ENCODE measurements at places on chromosomes 12 and 14.

DNA sequence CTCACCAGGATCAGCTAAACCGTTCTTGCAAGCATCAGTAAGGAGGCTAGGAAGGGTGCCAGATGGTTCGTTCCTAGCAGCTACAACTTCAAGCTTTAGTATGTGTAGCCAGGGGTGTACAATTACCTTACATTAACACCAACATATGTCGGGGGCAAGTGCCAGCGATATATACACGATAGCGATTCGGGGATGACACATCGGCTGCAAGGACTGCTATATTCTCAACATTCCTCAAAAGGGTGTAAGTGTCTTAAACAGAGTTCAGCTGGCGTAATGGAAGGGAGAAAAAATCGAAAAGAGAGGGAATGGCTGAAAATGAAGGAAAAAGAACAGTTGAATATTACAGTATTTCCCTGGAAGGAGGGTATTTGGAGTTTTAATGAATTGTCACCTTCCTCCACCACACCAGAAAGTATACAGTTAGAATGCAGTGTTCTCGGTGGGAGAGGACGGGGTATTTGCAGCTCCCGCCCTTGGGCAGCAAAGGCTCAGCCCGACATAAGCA, 545 bp downstream of the LIMA1 start:
- no peak for DNase-seq

- no peak for DNase-seq
These were observed 25.3 kb downstream of the LRIG3 start for GRCh38 chr12:58895053-58895452.

GRCh38 chr12:98645572-98646067, 530 bp downstream of the APAF1 start:
- no peak for DNase-seq

- no peak for DNase-seq
These were observed 190.6 kb downstream of the SLC2A13 start for GRCh38 chr12:39915249-39915648.

DNA sequence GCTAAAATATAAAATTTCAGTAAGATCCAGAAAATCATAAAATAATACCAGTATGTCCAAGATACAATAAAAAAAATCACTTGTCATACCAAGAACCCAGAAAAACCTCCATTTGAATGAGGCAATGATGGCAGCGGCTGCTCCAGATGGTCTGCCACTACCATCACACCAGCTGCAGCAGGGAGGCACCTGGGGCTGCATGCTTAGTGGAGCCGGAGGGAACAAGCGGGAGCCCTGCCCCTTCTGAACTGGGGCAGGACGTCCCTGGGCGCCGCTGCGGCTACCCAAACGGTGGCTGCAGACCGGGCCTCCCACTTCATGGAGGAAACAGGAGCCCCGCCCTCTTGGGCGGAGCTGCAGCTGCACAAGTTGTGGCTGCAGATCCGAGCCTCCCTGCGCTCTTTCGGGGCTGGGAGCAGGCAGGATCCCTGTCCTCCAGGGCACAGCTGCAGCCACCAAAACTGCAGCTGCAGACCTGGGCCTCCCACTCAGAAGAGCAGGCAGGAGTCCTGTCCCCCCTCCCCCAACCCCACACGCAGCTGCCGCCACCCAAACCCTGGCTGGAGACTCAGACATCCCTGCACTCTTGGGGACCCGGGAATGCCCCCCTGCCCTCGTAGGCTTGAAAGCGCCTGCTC, 36.1 kb upstream of the OR5AU1 start:
- peak; percentile 56 for DNase-seq

DNA sequence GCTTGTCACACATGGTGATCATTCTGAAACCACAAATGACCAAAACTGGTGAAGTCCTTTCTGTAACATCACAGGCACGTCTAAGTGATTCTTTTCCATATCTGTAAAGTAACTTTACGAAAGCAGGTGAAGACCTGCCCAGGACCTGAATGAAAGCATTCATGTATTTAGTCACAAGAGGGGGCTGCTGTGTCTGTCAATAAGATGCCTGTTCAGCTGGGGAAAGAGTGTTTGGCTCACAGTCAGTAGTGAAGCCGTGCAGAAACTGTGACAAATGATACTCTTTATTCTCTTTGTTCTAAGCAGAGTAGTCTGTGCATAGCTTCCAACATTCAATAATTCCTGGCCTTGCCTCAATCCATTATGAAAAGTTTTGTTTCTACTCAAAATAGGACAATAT, 373.5 kb upstream of the OR4E1 start:
- no peak for DNase-seq

GRCh38 chr12:71719647-71720370, 33.9 kb downstream of the TMEM19 start:
- DNase-seq = no peak

- DNase-seq = no peak
These were observed 309.8 kb upstream of the TMEM132C start for GRCh38 chr12:127957001-127957660.

GRCh38 chr12:117792471-117792870, 176.3 kb downstream of the KSR2 start:
- DNase-seq = no peak

GRCh38 chr14:37900561-37900960, 305.1 kb downstream of the TTC6 start:
- no peak for DNase-seq

DNA sequence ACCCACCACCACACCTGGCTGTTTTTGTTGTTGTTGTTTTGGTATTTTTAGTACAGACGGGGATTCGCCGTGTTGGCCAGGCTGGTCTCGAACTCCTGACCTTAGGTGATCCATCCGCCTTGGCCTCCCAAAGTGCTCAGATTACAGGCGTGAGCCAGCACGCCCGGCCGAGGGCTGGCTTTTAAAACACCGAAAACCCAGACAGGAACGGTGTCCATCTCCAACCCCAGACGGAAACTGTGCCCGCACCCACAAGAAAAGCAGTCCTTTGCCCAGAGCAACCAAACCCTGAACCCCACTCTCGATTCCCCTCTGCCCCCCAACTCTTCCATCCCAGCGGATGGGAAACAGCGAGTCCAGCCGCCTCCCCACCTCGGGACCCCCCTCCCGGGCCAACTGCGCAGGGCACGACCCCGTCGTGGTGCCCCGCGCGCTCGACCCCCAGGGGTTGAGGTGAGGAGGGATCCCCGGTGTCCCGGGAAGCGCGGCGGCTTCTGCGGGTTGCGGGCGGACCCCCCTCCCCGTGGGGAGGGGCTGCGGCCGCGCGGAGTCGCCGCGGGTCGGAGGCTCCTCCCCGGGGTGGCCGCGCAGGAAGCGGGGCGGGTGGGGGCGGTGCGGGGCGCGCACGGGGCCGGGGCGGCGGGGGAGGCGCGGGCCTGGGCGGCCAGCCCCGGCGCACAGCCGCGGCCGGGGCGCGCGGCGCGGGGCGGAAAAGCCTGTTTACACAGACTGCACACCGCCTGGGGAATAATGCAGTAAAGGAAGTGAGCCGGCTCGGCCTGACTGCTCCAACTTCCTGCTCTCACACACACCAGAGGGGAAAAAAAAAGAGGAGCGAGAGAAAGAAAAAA, at the start of gene ELK3:
ELK3 (plus strand) TSS at position 651 of the 851 bp plus-strand sequence.
- DNase-seq = peak; percentile 29

DNA sequence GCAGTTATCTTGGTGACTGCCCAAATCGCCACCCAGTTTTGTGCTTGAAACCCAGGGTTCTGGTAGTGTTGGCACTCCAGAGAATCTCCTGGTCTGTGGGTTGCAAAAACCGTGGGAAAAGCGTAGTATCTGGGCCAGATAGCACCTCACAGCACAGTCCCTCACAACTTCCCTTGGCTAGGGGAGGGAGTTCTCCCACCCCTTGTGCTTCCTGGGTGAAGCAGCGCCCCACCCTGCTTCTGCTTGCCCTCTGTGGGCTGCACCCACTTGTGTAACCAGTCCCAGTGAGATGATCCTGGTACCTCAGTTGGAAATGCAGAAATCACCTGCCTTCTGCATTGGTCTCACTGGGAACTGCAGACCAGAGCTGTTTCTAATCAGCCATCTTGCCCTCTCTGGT, 16.4 kb downstream of the CLEC2D start:
- no peak for DNase-seq

DNA sequence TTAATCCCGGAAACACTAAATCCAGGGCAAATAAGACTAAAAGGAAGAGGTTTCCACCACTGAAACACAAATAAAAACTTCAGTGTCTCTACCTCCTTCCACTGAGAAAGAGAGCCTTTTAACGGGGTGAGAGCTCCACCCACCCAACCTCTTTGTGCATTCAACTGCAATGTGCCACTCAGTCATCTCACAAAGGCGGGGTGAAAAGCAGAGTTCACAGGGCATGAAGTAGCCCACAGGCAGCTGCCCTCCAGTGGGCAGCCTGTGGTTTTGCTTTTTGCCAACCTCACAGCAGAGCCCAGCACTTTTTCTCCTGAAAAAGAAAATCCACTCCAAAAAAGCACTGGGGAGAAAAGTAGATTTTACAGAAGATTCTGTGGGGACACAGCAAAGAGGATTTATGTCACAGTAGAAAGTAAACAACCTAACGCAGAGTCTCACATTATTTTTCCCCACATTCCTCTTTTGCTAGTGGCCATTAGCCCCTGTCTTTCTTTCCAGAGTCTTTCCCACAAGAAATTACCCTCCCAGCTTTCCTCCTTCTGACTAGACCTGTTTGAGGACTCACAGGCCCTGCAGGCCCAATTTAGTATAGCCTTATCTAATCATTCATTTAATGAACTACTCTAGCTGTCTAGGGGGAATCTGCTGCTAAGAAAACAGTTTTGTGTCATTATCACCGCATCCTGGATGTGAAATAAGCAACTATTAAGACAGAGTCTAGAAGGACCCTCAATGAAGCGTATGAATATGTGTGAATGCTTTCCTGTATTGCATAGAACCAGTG, 753.8 kb upstream of the FOXG1 start:
- no peak for DNase-seq

- no peak for DNase-seq
These were observed 29.2 kb downstream of the PRKD1 start for GRCh38 chr14:29898470-29898869.

DNA sequence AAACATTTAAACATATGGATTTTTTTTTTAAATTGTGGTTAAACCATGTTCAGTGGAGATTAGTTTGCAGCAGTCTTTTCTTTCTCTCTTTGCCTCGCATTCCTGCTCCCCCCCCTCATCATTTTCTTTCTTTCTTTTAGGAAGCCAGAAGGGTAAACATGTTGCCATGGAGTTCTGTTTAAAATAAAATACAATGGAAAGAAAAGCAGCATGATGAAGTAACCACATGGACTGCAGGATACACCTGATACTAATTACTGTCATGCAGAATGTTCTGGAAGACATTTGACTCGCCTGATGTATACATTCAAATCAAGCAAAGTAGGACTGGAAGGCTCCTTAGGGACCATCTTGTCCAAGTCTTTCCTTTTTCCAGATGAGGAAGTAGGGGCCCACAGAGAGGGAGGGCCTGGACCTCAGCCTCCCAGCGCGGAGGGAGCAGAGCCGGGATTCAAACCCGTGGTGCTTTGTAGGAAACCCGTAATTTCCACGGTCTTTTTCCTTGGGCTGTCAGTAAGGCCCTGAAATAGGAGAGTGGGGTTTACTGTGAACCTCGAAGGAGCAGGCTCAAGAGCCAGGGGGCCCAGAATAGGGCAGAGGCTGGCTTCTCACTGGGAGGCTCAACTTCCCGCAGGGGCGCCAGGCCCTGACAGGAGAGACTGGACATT, 2.4 kb upstream of the MEG3 start:
- DNase-seq = no peak

DNA sequence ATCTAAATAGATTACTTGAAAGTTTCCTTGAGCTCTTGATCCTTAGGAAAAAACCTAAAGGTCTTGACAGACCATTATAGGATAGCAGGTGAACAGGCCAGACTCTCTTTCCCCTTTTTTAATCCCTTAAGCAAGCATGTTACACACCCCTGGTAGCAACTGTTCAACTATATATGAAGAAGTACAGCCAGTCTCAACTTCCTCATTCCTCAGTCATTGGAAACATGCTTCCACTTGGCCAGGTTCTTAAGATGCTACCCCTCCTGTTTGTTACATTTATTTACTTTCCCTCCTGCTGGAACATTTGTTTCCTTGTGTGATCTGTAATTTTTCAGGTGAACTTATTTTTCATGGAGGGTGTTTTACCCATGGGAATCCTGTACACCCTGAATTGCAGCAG, 124.1 kb downstream of the ARMH4 start:
- DNase-seq = no peak

DNA sequence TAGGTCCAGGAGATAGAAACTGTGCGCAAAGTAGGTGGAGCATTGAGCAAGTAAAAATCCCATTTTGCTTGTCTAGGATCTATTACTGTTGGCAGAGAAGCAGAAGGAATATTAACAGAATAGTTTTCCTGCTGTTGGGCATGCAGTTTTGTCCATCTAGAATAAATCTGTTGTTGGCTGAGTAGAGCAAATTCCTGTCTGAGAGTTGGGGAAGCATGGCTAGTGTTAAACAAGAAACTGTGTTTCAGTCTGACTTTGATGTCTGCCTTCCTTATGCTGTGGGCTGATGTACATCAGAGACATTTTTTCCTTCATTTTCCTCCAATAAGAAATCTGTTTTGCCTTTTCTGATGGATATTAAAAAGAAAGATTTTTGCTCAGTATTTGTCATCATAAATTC, 98.2 kb downstream of the RAD52 start:
- DNase-seq = no peak

- no peak for DNase-seq
These were observed 3.4 kb upstream of the FRMD6 start for GRCh38 chr14:51648296-51648695.

GRCh38 chr12:13380297-13380696, 183.8 kb downstream of the EMP1 start:
- DNase-seq = no peak

DNA sequence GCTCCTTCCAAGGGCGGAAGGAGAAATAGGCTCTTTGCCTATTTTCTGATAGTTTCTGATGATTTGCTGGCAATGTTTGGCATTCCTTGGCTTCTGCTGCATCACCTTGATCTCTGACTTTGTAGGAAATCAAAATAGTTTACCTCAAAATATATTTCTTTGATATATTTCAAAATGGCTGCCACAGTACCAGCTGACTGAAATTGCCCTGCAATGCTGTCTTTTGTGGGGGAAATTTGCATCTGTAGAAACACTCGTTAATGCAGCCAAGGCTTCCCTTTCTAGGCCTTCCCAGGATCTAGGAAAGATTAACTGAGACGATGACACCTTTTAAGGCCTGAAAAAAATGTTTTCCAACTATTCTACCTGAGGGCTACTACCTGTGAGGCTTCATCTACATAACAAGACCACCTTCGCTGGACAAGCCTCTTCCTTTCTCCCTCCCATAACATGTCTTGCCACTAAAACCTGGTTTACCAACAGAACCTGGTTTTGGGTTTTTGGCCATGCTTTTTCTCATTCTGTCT, 212.8 kb upstream of the SSTR1 start:
- no peak for DNase-seq

- no peak for DNase-seq
These were observed 130.8 kb upstream of the BMP4 start for GRCh38 chr14:54087376-54087775.

DNA sequence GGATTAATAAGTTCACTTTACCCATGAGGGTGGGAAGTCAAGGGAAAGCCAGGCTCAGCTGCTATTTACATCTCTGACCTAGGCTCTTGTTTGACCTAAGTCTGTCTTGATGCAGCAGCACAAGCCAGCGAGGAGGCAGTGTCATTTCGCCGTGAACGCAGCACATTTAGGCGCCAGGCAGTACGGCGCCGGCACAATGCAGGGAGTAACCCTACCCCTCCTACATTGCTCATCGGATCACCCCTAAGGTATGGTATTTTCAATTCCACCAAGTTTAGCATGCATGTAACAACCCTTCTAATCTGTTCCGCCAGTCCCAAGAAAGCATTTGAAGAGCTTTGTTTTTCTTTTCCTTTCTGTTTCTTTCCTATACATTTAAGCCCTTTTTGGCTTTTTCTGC, 81.2 kb downstream of the PCNX1 start:
- no peak for DNase-seq

GRCh38 chr12:11154400-11154925, 16.5 kb upstream of the SMIM10L1 start:
- no peak for DNase-seq

- DNase-seq = no peak
These were observed 56.1 kb upstream of the DYRK2 start for GRCh38 chr12:67592228-67593011.
